ENCODE measurements at places on chromosomes 6 and 20.

DNA sequence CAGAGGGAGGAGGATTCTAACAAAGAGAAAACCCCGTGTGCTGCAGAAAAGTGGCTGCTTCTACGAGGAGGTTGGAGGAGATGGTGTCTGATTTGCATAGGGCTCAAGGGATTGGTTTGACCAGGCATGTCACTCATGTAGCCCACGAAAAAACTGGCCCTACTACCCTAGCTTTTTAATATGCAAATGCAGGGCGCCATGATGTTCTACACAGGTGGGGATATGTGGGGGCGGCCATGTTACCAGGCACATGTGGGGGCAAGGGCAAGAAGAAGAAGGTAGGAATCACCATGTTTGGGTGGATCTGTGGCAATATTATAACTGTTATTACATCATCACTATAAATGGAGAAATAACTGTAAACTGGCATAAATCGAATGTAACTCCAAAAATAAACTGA lies 9.9 kb downstream of the KIAA1755 start:
- DNase-seq: peak; percentile 56

DNA sequence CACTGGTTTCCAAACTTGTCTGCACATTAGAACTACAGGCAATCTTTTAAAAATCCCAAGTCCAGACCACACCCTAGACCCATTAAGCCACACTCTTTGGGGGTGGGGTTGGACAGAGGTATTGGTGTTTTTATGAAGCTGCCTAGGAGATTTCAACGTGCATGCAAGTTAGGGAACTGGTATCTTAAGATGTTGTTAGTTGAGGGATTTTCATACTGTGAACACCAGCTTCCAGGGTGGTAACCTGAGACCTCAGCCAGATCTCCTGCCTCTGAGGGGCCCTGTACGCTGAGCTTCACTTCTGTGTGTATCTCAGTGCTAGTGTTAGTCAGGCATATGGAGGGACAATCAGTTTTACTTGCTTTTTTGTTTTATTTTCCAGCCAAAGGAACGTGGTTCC lies 138.0 kb downstream of the UTRN start:
- DNase-seq: no peak

DNA sequence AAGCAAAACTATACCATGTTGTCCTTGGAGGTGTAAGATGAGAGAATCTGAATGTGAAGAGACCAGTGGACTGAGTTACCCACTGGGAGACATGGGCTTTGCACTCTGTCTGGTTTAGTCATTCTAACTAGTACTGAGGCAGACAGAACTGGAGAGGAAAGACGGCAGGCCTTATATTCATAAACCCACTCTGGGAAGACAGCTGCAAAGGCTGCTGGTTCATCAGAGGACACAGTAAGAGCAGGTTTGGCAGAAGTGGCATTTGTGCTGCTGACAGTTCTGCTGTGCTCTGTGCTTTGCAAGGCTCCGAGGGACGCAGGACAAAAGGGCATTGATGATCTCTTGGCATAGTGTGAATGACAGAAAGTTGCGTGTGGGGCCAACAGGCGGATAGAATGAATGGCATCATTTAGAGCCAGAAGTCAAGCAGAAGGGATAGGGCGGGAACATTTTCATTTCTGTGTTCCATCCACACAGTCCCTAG lies 142.3 kb upstream of the TENT5A start:
- DNase-seq: no peak

DNA sequence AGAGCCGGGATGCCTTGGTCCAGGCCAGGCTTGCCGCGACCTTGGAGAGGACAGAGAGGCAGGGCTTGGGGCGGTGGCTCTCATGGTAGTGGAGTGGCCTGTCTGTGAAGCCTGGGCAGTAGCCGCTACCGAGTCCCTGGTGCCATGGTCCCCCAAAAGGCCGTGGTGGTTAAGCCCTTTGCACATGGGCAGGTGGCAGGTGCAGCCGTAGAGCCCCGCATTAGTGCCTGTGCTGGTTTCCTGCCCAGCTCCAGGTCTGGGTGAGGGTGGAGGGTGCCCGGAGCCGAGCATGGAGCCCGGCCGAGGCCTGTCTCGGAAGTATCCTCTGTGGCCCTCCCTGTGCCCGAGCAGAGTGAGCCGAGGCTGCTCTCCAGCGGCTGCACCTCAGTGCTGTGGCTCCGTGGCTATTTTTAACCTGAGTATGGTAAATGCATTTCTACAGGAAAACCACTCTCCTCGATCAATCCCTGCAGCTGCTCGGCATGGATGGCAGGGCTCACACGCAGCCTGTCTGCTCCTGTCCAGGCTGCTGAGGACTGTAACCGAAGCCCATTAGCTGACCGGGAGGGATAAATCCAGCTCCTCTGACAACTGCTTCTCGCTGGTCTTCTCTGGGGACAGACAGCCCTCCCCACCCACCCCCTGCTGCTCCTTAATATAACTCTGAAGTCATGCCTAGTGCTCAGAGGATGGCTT lies 36.3 kb upstream of the GATA5 start:
- no peak for DNase-seq

DNA sequence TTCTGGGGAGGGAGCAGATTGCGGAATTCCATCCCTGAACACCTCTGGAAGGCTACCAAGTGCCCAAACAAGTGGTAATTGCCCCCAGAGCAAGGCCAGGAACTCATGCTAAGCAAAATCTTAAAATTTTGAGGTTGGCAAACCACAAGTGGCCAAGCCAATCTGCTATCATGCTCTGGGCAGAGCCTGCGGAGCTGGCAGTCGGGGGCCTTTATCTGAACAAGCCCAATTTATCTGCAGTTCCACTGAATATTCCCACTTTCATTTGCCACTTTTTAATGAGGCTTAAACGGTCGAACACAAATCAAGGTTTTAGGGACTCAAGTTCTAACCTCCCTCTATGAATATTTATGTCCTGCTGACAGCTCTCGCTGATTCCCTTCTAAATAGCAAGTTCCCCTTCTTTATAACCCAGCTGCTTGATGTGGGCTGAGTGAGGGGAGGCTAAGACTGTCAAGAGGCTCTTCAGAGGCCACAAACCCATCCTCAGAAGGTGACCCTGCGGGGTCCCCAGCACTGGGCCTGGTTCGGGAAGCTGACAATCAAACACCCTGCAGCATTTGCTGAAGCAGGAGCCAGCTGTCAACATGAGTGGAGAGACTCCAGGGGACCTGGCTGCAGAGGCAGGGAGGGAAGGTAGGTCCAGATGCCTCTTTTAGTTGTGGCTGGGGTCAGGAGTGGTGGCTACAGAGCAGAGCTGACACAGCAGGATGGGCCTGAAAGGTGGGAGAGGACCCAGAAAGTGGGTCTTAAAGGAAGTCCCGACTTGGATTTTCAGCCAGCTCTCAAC lies 11.9 kb downstream of the CCDC167 start:
- no peak for DNase-seq

DNA sequence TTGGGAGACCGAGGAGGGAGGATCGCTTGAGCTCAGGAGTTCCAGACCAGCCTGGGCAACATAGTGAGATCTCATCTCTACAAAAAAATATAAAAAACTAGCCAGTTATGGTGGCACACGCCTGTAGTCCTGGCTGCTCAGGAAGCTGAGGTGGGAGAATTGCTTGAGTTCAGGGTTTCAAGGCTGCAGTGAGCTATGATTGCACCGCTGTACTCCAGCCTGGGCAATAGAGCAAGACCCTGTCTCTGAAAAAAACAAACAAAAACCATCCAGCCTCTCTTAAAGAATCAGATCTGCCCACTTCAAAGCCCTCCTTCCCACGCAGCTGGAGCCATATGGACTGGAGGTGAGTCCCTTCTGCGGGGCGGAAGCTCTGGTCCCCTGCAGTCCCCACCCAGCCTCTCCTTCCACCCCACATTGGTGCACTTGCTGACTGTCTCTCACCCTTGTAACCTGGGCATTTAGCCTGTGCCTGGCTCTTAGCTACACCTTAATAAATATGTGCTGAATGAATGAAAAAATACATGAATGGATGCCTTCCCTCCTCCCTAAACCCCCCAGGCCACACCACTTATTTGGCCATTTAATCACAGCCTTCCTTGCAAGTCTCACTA lies 7.2 kb upstream of the PARD6B start:
- no peak for DNase-seq

DNA sequence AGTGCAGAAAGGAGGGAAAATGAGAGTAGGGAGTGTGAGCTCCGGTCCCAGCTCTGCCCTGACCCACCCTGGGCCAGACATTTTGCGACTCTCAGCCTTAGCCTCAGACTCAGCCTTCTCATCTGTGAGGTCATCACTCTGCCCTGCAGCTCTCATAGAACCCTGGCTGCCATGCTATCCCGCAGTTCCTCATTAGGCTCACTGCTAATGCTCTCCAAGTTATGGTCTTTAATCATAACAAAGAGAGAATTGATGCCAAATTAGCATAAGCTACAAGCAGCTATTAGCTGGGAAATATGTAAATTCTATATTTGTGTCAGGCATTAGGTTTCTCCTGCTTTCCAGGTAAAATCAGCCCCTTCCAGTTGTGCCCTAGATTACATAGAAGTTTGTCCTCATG lies 46.5 kb upstream of the MLN start:
- no peak for DNase-seq

GRCh38 chr6:83231146-83231545 lies 38.0 kb downstream of the RWDD2A start:
- no peak for DNase-seq

GRCh38 chr6:140175486-140175885 lies 801.0 kb upstream of the CITED2 start:
- no peak for DNase-seq

- no peak for DNase-seq
Observed at GRCh38 chr6:50927800-50928199, 109.1 kb downstream of the TFAP2B start.

GRCh38 chr6:138576313-138576712 lies 77.0 kb upstream of the NHSL1 start:
- no peak for DNase-seq

- no peak for DNase-seq
Observed at GRCh38 chr6:155142168-155143028, 121.4 kb upstream of the CLDN20 start.

DNA sequence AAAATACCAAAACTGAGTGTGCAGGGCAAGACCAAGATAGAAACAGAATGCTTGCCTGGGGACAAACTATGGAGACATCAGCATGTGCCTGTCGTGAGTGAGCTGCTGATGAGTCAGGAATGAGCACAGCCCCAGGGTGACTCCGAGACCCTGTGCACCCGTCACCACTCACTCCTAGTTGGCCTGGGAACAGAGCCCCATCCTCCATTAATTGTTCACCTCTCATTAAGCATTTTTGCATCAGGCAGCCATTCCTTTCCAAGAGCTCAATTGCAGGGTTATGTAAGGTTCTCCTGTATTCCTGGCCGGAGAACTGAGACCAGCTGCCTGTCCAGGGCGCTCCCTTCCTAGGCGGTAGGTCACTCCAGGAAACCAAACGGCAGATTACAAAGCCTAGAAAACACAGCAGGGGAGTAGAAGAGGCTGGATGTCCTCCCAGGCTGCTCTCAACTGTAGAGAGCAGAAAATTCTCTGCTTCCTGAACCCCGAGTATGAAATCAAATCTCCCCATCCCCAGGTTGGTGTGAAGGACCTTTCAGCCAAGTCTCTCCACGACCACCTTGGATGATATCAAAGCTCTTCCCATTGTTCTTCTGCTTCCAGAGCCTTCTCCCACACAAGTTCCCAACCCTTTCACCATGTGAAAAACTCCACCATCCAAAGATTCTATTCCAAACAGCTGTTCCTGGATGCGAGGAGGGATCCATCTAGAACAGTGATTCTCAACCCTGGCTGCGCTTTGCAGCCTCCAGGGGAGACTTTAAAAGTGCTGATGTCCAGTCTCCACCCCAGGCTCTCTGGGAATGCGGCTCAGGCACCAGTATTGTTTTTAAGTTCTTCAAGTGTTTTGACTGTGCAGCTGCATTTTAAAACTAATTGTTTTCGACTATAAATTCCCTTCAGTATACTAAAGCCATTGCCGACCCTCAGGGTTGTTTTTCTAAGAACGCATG lies 532.6 kb upstream of the JARID2 start:
- DNase-seq: peak; percentile 92

- DNase-seq: peak; percentile 50
Observed at GRCh38 chr20:48467622-48468021, 360.2 kb downstream of the PREX1 start.

DNA sequence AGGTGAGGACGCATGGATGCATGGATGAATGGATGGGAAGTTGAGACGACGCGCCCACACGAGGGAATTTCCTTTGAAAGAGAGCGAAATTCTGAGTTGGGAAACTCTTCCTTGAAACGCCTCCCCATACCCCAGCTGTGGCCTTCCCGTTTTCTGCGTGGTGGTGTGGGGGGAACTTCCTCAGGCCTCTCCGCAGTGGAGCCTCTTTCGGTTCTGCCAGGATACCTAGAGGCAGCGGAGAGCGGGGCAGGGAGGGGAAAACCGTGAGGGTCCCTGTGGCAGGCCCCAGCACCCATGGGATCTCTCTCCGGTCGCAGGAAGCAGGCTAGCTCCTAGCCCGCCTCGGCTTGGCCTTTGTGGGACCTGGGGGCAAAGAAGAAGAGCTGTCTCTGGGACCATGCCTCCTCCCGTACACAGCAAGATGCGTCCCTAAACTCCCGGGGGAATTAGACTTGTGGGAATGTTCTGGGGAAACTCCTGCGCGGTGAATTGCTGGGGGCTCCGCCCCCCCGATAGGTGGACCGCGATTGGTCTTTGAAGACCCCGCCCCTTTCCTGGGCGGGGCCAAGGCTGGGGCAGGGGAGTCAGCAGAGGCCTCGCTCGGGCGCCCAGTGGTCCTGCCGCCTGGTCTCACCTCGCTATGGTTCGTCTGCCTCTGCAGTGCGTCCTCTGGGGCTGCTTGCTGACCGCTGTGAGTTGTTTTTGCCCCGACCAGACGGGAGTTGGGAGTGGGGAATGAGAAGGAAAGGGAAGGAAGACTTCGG lies at the start of gene CD40:
Gene CD40 (plus strand): TSS at position 611 of the 764 bp plus-strand sequence. CDS start 30 bp downstream, at position 641.
- peak; percentile 96 for DNase-seq

GRCh38 chr6:854406-855118 lies 161.6 kb upstream of the EXOC2 start:
- no peak for DNase-seq

DNA sequence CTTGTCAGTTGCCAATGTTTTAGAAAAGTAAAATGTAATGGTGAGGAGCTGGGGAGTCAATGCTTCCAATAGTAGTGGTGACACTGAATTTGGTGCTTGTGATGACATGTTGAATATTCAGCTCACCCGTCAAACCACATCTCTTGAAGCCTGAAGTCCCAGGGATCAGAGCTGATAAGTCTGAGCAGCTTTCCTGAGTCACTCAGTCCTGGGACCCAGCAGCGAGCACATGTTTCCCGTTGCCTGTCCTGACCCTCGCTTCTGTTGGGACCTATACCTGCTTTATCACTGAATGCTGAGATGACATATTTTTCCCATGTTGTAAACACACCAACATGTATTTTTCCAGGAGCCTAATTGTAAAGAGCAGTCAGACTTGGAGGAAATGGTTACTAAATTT lies 693.6 kb downstream of the QKI start:
- DNase-seq: no peak

GRCh38 chr6:127134136-127134535 lies 15.7 kb downstream of the RSPO3 start:
- no peak for DNase-seq
